Heart right ventricle (tissue), 16 donors: ENCODE measurements at places on chromosomes 7 and 10. TPM values are rescaled to one million over a fixed set of nuclear protein-coding genes. Genes with fewer than 3 reads are reported as not detected.
A peak's percentile ranks its signal among the peaks of the same experiment; 100 is the strongest.

CWF19L1 gene
- polyA plus RNA-seq, result 15.3 TPM

PAX4 gene
- polyA plus RNA-seq, result not detected

MSMB gene
- not detected for polyA plus RNA-seq

GPR146 gene
- 28.7 TPM for polyA plus RNA-seq

DNA sequence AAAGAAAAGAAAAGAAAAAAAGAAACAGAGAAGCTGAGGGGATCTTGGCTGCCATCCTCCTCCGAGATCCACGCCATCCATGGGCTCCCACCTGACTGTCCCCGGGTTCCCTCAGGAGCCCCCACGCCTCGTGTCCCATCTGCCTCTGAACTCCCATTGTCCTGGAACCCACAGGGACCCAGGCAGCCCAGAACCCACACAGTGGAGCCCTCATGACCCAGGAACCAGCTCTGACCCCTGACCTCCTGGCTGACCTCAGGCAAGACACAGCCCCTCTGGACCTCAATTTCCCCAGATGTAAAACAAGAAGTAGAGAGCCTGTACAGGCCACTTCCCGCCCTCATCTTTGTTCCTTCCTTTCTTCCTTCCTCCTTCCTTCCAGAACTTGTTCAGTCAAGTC is 40.4 kb downstream of the RASGEF1A start:
- no peak for DNase-seq

GRCh38 chr10:42790835-42791234 is 8.2 kb downstream of the BMS1 start:
- DNase-seq, result no peak

DNA sequence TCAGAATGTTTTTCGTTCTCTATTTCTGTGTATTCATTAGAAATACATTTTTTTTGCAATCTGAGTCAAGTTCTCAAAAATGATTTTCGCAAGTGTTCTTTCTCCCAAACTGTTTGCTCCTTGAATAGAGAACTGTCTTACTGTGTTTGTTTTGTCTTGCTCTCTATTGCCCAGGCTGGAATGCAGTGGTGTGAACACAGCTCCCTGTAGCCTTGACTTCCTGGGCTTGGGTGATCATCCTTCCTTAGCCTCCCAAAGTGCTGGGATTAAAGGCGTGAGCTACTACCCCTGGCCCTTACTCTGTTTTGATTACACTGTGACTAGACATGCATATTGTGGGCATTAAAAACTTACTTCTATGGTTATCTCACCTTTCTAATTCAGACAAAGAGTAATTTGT is 56.7 kb downstream of the LUC7L2 start:
- DNase-seq, result no peak

- no peak for DNase-seq
Observed at GRCh38 chr10:48951707-48952106, 12.1 kb upstream of the LRRC18 start.

- peak; percentile 33 for DNase-seq
Observed at GRCh38 chr7:112938863-112939573, 147.6 kb downstream of the GPR85 start.

GRCh38 chr10:82144153-82144552 is 269.2 kb downstream of the NRG3 start:
- no peak for DNase-seq

GRCh38 chr10:52539463-52539862 is 225.4 kb downstream of the DKK1 start:
- no peak for DNase-seq

GRCh38 chr7:131139462-131139861 is 188.2 kb upstream of the MKLN1 start:
- DNase-seq, result no peak

DNA sequence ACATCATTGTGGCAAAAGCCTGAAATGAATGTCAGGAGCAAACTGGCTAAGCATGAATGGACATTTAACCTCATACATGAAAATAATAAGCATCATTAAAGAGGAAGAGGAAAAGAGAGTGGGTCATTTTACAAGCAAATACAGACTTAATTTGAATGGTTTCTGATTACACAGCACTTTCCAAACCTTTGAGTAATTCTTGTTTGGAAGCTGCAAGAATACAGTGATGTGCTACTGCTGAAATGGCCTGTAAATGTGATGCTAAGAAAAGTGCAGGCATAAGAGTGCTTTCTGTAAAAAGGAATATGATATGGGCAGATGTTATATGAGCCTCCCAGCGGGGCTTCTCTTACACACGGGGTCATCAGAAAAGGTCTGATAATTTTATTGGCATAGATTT is 30.2 kb downstream of the TAS2R16 start:
- no peak for DNase-seq

GRCh38 chr7:130945411-130945811 is 211.4 kb upstream of the KLF14 start:
- no peak for DNase-seq

GRCh38 chr7:56097700-56098099 is 4.9 kb upstream of the PHKG1 start:
- DNase-seq, result peak; percentile 29

- no peak for DNase-seq
Observed at GRCh38 chr10:74949843-74950765, 123.7 kb downstream of the KAT6B start.

DNA sequence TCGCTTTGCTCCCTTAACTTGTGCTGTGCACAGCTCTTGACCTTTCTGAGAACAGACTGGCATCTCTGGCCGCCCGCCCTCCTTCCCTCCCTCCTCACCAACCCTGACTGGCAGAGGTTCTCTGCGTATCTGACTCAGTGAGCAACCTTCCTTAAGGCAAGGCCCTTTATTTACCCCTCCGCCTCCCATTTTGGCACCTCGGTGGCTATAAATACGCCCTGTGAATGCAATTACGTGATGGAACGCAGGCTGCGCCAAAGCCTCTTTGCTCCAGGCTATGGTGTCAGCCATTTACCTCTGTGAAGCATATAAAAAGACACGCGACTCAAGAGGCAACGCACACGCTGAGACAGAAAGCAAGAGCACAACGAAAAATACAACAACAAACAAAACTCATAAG is 764.3 kb downstream of the SUGCT start:
- DNase-seq, result no peak

DNA sequence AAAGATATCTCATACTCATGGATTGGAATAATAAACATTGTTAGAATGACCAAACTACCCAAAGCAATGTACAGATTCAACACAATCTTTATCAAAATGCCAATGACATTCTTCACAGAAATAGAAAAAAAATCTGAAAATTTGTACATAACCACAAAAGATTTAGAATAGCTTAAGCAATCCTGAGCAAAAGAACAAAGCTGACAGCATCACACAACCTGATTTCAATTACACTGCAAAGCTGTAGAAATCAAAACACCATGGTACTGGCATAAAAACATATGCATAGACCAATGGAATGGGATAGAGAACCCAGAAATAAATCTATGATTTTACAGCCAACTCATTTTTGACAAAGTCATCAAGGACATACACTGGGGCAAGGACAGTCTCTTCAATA is 130.0 kb upstream of the TMEM72 start:
- no peak for DNase-seq

- DNase-seq, result no peak
Observed at GRCh38 chr7:139852482-139852845, 23.4 kb downstream of the TBXAS1 start.

- no peak for DNase-seq
Observed at GRCh38 chr7:7188091-7188490, 5.7 kb downstream of the C1GALT1 start.

GRCh38 chr10:124762281-124762680 is 18.1 kb upstream of the FAM53B start:
- DNase-seq, result no peak

DNA sequence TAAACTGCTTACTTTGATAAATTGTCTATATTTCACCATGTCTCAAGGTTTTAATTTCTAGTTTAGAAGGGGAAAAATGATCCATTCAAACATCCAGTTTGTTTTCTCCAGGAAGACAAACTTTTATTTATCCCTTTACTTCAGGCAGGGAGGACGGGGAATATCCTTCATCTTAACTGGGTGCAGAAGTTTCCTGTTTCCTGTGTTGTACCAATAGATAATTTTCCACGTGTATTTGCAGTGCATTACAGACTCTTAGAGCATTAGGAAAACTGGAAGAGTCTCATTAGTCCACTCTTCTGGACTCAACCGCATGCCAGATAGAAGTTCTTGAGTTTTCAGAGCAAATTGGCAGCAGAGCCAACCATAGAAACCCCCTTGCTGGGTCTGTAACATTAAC is 39.4 kb upstream of the PIP4K2A start:
- DNase-seq, result no peak

DNA sequence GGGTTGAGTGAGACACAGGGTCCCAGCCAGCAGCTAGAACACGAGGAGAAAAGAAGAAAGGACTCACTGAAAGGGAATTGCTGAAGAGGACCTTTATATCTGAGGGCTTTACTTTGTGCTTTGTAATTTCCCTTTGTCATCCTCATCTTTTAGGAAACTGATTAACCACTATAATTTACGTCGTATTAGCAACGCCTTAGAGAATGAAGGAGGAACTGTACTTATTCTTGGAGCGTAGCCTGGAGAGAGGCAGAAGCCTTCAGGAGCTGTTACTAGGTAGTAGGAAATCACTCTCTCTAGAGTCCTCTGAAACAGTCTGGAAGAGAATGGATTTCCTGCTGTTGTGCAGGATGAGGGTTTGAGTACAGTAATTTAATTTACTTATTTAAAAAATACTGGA is 101.0 kb upstream of the STEAP1B start:
- no peak for DNase-seq

GRCh38 chr10:81157681-81158080 is 620.0 kb downstream of the SH2D4B start:
- DNase-seq, result no peak

DNA sequence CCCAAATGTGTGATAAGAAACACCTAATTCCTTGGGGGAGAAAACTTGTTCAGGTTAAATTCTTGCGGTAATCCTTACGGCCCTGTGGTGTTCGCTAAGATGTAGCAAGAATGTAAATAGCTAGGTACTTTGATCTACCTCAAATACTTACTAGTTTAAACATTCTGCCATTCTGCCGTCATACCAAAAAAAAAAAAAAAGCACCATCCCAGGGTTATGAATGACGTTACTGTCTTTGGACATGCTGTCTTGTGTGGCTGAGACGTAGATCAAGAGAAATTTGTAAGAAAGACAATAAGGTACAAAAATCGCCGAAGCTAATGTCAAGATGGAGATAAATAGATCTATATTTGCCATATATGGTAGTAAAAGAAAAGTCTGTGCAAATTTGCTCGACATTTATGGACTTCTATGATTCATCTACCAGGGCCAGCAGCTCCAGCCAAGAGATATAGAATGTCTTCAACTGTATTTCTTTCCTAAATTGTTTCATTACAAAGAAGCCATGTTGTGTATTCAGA is 195.6 kb downstream of the CUX1 start:
- no peak for DNase-seq

- DNase-seq, result no peak
Observed at GRCh38 chr7:68604541-68604940, 993.7 kb upstream of the AUTS2 start.

- DNase-seq, result no peak
Observed at GRCh38 chr7:44278451-44279161, 46.8 kb downstream of the CAMK2B start.

DNA sequence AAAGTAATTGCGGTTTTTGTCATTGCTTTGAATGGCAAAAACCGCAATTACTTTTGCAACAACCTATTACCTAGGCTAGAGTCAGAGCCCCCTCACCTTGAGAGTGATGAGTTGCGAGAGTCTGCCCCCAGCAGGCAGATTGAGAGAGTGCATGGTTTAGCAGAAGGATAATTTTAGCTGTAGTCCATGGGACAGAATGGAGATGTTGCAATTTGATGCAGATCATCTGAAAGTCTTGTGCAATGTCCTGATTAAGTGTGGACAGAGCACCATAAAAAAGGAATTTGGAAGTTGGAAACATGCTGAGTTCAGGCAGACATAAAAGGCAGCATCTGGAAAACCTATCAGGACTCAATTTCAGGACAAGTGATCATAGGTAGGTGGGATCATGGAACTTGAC is 48.7 kb downstream of the GPR141 start:
- DNase-seq, result peak; percentile 32

- DNase-seq, result no peak
Observed at GRCh38 chr7:105577251-105577650, 4.0 kb downstream of the EFCAB10 start.

GRCh38 chr7:134359787-134360432 is 43.2 kb upstream of the SLC35B4 start:
- no peak for DNase-seq

DNA sequence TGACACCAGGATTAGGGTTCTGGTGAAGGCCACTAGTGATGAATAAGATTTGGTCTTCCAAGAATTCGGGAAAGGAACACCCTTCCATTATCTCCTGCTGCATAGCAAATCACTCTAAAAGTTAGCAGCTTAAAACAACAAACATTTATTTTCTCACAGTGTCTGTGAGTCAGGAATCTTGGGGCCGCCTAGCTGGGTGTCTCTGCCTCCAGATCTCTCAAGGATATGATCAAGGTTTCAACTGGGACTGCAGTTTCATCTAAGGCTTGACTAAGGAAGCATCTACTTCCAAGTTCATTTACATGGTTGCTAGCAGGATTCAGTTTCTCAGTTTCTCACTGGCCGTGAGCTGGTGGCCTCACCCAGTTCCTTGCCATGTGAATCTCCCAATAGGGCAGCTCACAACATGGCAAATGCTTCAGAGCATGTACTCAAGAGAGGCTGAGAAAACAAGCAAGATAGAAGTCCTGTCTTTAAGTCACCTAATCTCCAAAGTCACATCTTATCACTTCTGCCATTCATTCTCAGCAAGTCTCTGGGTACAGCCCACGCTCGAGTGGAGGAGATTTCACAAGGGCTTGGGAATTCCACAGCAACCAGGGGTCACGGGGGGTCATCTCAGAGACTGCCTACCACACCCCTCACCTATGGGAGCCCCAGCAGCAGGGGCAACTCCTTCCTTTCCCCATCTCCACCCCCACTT is 26.8 kb downstream of the TLX1 start:
- DNase-seq, result no peak

DNA sequence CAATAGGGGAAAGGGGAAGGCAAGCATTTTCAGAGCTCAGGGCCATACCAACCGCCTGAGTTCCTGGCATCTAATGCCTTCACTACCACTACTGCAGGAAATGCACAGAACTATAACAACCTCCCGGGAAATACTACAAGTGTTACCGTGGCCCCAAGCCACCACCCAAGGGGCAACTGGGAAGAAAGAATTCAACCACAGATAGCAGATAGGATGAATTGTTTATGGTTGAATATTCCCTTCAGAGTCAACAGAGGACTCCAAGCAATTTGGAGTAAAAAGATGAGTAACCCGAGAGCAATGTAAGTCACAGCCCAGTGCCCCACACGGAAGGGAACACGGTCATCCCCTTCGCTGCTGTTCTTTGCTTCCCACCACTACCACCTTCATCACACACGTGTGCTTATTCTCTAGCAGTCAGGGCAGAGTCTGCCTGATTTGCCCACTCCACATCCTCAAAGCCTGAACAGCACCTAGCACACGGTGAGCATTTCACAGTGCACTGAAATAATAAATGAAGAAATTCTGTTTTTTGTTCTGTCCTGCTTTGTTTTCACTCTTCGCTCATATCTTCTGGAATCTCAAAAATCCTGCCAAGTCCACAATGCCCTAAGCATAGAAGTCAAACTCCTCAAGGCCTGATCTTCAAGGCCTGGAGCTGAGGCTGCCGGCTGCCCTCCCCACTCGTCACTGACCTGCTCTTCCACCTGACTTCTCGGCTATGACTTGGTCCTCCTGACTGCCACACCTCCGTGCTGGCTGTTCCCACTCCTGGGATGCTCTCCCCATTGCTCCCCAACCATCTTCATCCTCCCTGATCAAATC is 221.1 kb downstream of the KCNMA1 start:
- no peak for DNase-seq
